ENCODE measurements at places on chromosomes 11 and 22. TPM values are rescaled to one million over a fixed set of nuclear protein-coding genes. Genes with fewer than 3 reads are reported as not detected.
A peak's percentile ranks its signal among the peaks of the same experiment; 100 is the strongest.

The DDIAS gene
- 0.54 TPM for total RNA-seq

The MMP27 gene
- not detected for total RNA-seq

The MGAT3 gene
- total RNA-seq, result 3.0 TPM

DNA sequence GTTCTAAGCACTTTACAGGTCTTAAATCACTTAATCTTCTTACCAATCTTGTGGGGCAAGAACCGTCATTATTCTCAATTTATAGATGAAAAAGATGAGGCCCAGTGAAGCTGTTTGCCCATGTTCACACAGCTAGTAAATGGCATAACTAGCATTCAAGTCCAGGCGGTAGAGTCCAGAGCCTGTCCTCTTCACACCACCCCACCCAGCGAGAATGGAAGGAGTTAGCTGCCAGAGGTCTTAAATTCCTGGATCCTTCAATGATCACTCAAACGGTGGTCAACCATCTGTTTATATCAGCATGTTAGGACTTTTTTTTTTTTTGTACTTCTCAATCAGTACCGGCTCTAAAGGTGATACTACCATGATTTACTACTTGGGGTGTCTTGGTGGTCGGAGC, 43.3 kb downstream of the PARVA start:
- ATAC-seq, result no peak

- no peak for ATAC-seq
Observed at GRCh38 chr11:69343401-69344321, 49.7 kb downstream of the MYEOV start.

GRCh38 chr11:34313099-34313517, 44.7 kb downstream of the ABTB2 start:
- ATAC-seq, result no peak

- ATAC-seq, result no peak
Observed at GRCh38 chr11:95853138-95853537, 62.8 kb downstream of the CEP57 start.

GRCh38 chr22:35960854-35961253, 67.8 kb downstream of the RBFOX2 start:
- ATAC-seq, result no peak

DNA sequence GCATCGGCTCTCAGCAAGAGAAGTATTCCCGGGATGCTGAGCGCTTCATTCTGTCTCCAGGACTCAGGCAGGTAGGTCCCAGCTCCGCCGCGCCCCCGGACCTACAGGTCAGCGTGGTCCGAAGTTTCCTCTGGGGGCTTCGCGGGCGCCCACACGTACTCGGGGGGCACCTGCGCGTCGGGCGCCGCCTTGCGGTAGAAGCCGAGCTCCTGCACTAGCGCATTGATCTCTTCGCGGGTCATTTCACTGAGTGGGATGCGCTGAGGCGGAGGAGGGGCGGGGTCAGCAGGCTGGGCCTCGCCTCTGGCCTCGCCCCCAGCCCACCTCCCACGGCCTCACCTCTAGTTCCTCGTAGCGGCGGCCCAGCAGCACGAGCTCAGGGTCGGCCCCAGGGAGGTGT, 2.5 kb downstream of the SELENOM start:
- ATAC-seq, result no peak

- no peak for ATAC-seq
Observed at GRCh38 chr22:30354644-30355043, 2.0 kb downstream of the SF3A1 start.

GRCh38 chr11:70647188-70648166, 249.1 kb downstream of the CTTN start:
- ATAC-seq, result no peak

- ATAC-seq, result peak; percentile 84
Observed at GRCh38 chr11:22192642-22193347, at the start of gene ANO5. TSS of gene ANO5 (plus strand) at chr11:22193085. CDS start at chr11:22193493, 408 bp downstream.
